ENCODE measurements at places on chromosomes 4 and X.

- no peak for DNase-seq
These were observed 466.1 kb downstream of the DTHD1 start for GRCh38 chr4:36747277-36748129.

DNA sequence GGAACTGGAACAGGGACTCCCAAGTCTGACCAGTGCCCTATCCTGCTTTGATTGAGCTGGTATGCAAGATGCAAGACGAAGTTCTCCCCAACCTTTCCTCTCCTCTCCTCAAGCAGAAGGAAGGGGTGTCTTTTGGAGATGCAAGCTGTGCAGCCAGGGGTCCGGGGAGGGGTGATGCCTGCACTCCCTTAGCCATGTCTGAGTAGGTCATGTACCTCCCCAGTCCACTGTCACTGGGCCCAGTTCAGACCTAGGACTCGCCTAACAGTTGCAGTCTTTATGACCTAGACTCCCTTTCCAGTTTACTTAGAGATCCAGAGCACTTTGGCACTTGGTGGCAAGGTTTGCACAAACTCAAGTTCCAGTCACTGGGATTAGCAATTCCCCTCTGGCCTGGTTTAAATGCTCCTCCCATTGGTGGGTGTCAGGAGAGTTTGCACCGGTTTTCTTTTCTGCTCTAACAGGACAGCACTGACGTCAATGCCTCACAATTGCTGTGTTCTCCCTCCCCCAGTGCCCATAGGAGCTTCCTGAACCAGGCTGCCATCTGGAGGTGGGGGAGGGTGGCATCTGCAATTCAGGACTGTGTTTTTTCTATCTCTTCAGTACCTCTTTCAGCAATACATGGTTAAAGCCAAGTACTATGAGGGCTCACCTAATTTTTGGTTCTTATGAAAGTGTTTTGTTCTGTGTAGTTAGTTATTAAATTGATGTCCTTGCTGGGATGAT, 782.2 kb downstream of the ARAP2 start:
- no peak for DNase-seq

GRCh38 chr4:90299373-90299772, 172.2 kb downstream of the CCSER1 start:
- DNase-seq: no peak

DNA sequence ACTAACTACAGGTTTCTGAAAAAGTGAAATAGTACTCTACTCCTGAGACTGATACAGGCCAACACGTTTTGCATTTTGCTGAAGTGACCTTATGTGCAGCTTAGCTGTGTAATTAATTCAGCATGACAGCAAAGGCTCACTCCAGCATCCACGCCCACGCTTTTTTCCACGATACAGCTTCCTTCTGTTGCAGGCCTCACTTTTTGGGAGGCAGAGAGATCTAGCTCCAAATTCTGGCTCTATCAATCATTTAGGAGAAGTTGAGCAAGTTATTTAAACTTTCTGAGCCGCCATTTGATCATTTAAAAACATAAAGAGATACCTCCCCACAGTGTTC, 160.3 kb downstream of the AFAP1 start:
- no peak for DNase-seq

DNA sequence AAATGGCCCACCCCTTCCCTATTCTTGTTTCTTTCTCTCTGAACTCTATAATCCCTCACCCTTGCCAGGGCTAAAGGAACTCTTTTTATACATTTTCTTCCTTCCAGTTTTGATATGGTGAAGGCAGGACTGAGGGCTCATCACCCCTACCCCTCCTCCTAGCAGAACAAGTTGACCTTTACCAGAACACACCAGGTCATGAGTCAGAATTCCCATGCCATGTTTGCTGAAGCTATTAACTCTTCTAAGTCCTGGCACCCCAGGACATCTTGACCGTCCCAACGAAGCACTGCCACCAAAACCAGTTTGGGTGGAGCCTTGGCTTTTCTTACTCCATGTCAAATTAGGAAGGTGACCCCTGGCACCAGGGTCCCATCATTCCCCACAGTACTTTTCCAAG, 57.5 kb upstream of the DYNLT3 start:
- no peak for DNase-seq

GRCh38 chrX:10831716-10832502, 211.5 kb upstream of the MID1 start:
- peak; percentile 75 for DNase-seq

- DNase-seq: no peak
These were observed 17.1 kb downstream of the MGST2 start for GRCh38 chr4:139682741-139683151.

- DNase-seq: no peak
These were observed 32.7 kb downstream of the KLF3 start for GRCh38 chr4:38696697-38697096.

GRCh38 chr4:74627504-74627903, 166.8 kb downstream of the BTC start:
- DNase-seq: no peak

GRCh38 chrX:16511796-16512776, 137.9 kb upstream of the S100G start:
- no peak for DNase-seq

- DNase-seq: no peak
These were observed 94.0 kb upstream of the TBL1X start for GRCh38 chrX:9370893-9371292.

DNA sequence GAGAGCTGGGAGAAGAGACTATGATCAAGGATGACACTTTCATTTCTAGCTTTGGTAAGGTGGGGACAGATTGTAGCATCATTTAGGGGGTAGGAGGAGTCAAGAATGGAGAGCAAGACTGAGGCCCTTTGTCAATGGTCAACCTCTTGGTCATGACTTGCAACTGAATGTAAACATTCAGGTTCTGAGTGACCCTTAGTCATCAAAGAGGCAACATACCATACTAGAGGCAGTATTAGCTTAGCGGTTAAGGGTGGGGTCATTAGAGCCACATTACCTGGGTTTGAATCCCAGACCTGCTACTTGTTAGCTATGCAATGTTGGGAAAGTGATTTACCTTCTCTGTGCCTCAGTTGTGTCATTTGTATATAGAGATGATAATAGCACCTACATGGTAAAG, 76.5 kb downstream of the MED28 start:
- DNase-seq: no peak

DNA sequence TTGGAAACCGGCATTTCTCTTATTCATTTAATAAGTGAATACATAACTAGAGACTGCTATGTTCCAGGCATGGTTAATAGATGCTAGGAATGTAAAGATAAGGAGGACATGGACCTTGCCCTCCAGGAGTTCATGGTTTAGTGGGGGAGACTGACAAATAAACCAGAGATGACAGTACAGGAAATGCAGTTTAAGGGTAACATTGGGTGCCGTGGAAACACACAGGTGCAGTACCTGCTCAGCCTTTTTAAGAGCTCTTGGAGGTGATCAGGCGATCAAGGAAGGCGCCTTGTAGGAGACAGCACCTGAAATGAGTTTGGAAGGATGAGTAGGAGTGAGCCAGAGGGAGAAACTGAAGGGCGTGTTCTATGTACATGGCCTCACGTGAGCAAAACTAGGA, 145.8 kb downstream of the AASDH start:
- no peak for DNase-seq

DNA sequence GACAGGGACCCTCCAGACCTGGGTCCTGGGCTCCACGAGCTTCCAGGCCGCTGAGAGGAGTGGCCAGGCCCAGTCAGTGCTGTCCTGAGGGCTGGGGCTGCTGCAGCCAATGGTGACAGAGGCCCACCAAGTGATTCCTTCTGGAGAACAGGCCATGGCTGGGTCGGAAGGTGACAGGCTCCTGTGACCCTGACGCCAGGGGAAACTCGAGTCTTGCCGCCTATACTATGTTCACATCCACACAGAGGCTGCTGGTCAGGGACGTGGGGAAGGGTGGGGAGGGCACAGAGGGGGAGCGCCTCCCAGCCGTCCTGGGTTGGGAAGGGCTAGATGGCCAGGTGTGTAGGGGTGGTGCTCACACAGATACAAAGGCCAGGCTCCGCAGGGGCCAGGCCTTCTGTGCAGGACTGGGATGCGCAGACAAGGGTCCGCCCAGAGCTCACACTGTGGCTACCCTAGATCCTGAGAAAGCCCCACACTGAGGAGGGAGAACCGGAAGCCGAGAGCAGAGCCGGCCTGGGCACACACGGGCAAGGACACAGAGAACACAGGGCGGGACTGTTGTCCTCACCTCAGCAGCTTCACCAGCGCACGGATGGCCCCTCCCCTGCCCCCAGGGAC, 81.4 kb downstream of the HTRA3 start:
- DNase-seq: no peak

DNA sequence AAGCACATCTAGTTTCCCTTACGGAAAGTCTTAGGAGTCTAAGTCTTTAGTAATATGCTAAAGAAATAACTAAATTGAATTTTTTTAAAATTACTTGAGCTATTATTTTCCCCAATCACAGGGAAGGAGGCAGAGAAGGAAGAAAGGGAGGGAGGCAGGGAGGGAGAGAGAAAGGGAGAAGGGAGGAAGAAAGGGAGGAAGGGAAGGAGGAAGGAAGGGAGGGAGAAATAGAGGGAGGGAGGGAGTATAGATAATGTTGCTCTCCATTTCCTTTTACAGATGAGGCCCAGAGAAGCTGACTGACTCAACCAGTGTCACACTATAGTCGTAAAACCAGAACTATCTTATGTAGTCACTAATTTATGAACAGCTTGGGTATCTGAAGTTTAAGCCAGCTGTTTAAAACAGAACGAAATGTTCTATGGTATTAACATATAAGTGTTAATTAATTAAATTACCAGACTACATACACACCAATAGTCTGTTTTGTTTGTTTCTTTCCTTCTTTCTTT, 14.6 kb downstream of the SH3RF1 start:
- DNase-seq: no peak

Data from NCI-H2171 (cell line).